ENCODE measurements at places on chromosomes 16 and 17.
A peak's percentile ranks its signal among the peaks of the same experiment; 100 is the strongest.

DNA sequence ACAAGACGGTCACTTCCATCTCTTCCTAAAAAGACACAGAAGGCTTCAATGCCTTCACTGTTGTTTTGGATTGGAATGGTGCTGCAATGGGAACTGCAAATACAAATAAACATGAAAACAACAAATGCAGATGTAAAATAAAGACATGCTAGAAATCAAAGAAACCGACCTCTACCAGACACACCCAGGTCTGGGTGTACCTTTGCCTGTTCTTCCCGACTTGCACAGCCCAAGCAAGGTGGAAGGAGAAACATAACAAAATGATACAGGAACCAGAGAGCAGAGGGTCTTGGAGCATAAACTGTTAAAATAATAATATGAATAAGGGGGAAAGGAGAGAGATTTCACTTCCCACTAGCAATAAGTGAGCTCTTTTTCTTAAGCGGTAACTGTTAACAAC, 17.3 kb downstream of the RFFL start:
- no peak for DNase-seq

DNA sequence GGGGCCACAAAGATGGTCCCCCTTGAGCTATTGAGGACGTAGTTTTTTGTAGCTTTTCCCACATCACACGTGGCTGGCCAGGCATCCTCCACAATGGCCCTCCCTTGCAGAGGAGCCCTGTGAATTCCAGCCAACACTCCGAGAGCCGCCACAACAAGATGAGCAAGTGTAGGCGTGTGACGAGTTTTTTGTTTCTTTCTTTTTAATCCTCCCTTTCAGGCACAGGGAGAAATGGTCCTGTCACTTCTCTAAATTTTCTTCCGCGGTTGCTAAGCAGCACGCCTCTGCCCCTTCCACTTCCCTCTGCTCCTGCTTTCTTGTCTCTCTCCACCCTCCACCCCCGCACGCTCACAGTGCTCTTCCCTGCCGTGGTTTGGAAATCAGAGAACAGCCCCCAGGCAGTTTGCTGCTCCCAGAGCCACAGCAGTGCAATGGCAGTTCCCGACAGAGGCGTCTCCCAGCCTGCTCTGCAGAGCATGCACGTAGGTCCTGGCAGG, 68.0 kb upstream of the MRTFB start:
- DNase-seq, result peak; percentile 13

DNA sequence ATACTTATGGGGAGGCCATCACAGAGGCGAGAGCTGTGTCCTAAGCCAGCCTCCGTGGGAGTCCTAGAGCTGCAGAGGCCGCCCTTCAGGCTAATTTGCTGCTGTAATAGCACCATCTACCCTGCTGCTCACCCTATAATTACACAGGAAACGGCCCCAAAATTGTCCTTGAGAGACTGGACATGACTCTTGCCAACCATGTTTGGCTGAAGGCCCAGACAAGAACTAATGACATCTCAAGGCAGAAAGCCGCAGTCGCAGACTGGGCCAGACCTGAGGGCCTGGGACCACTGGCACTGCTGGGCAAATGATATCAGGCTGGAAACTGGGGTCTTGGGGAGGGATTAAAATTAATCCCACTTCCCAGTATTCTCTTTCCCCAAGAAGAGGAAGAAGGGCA, 24.1 kb downstream of the PSMD7 start:
- no peak for DNase-seq

GRCh38 chr17:3762922-3763776, 37.8 kb downstream of the ITGAE start:
- peak; percentile 81 for DNase-seq

- no peak for DNase-seq
These were observed 53.8 kb upstream of the TAC4 start for GRCh38 chr17:49901460-49902331.

DNA sequence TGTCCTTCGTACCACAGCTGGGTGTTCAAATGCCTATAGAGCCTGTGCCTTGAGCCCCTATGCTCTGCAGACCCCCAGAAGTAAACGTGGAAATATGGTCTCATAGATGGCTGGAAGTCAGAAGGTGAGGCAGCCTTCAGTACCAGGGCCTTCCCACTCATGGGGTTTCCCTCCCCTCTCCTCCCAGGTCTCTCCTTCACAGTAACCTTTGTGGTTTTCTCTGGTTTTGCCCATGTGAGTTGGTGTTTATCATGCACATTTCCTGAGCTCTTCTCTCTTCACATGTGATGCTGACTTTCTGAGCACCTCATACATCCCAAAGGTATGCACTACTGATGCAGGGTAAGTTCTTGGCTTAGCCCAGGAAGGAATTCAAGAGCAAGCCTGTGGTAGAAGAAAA, 35.4 kb downstream of the TMEM114 start:
- DNase-seq, result no peak

- no peak for DNase-seq
These were observed 81.4 kb upstream of the DYNLRB2 start for GRCh38 chr16:80459331-80459777.
